ENCODE measurements at places on chromosomes 5 and 9. TPM values are rescaled to one million over a fixed set of nuclear protein-coding genes. Genes with fewer than 3 reads are reported as not detected.
A peak's percentile ranks its signal among the peaks of the same experiment; 100 is the strongest.

DNA sequence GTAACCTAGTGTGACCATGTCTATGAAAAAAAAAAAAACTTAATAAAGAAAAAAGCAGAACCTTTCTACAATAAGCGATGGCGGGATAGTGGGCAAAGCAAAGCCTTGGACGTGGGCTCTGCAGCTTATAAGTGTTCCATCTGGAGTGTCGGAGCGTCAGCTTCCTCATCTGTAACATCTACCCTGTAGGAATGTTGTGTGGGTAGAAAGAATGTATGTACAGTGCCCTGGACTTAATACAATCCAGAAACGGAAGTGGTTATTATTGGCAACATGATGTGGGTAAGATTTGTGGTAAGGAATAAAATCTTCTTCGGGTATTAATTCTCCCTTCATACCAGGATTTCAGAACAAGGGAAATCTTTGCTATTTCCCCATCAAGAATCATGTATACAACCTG, 66.5 kb downstream of the SEMA5A start:
- H3K27ac ChIP-seq: no peak overlapping the region
- H3K36me3 ChIP-seq: peaks cover 3% of the 10 kb centered on the region
- H3K4me3 ChIP-seq: no peak overlapping the region
- H3K4me1 ChIP-seq: peaks cover 9% of the 10 kb centered on the region
- peaks cover 3% of the 10 kb centered on the region for H3K27me3 ChIP-seq

GRCh38 chr5:59021837-59022514, 439.1 kb downstream of the RAB3C start:
- H3K4me3 ChIP-seq: no peak overlapping the region
- H3K36me3 ChIP-seq: no peaks in the 10 kb centered on the region
- H3K27ac ChIP-seq: no peak overlapping the region
- no peak for DNase-seq
- peaks cover 6% of the 10 kb centered on the region for H3K27me3 ChIP-seq

GRCh38 chr9:130458027-130458803, 13.5 kb downstream of the ASS1 start:
- peaks cover 6% of the 10 kb centered on the region for H3K4me1 ChIP-seq
- H3K27me3 ChIP-seq: peaks cover 8% of the 10 kb centered on the region
- no peaks in the 10 kb centered on the region for H3K36me3 ChIP-seq
- H3K4me3 ChIP-seq: no peak overlapping the region
- no peak for DNase-seq
- H3K27ac ChIP-seq: no peak overlapping the region

- no peak overlapping the region for H3K4me3 ChIP-seq
- H3K27ac ChIP-seq: no peak overlapping the region
- H3K36me3 ChIP-seq: no peaks in the 10 kb centered on the region
Observed at GRCh38 chr9:3244963-3245653, 280.7 kb downstream of the RFX3 start.

DNA sequence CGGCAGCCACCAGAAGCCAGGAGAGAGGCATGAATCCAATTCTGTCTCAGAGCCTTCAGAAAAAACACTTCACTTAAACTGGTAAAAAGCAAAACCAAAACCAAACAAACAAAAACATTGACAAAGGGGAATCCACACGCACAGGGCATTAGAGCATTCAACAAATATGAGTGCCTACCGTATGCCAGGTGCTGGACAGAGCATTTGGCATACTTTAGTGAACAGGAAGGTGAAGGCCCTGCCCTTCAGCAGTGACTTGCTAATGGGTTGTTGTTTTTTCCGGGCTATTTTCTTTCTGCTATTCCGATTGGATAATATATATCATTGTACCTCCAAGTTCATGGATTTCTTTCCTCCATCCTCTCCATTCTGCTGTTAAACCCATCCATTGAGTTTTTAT, 71.7 kb upstream of the RUFY1 start:
- DNase-seq: no peak
- peaks cover 3% of the 10 kb centered on the region for H3K27me3 ChIP-seq
- H3K4me3 ChIP-seq: no peak overlapping the region
- no peak overlapping the region for H3K27ac ChIP-seq
- peaks cover 11% of the 10 kb centered on the region for H3K4me1 ChIP-seq

DNA sequence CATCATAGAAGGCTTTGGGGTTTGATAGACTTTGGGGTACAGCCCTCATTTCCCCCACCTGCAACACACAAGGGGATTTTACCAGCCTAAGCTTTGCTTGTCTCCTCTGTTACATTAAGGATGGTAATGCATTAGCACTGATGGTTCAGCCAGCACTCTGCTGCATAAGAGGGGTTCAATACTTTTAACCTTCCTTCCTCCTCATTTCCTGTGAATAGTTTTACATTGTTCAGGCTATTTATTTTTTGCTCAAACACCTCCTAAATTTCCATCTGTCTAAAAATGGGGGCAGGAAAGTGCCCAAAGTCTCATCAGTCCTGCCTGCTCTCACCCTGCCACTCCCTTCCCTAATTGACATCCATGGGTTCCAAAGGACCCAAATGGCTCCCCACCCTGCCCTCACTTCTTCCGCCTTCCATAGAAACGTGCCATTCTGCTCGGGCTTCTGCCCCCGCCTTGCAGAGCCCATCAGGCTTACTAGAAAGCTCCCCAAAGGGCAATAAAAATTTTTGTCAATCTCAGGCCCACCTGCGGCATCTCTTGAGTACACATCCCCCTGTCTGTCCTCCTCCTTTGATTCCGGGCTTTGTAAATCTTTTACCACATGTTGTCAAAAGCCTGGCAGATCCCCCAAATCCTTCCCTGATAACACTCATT, 239.5 kb upstream of the SLC24A2 start:
- peaks cover 5% of the 10 kb centered on the region for H3K27me3 ChIP-seq
- DNase-seq: no peak
- peak overlapping the region; percentile 99 for H3K27ac ChIP-seq
- H3K36me3 ChIP-seq: no peaks in the 10 kb centered on the region
- H3K4me3 ChIP-seq: peak overlapping the region; percentile 48

GRCh38 chr9:117546894-117547678, 132.2 kb upstream of the ASTN2 start:
- no peaks in the 10 kb centered on the region for H3K36me3 ChIP-seq
- H3K4me3 ChIP-seq: no peak overlapping the region
- peak overlapping the region; percentile 79 for H3K27ac ChIP-seq
- no peaks in the 10 kb centered on the region for H3K27me3 ChIP-seq
- peak; percentile 38 for DNase-seq

DNA sequence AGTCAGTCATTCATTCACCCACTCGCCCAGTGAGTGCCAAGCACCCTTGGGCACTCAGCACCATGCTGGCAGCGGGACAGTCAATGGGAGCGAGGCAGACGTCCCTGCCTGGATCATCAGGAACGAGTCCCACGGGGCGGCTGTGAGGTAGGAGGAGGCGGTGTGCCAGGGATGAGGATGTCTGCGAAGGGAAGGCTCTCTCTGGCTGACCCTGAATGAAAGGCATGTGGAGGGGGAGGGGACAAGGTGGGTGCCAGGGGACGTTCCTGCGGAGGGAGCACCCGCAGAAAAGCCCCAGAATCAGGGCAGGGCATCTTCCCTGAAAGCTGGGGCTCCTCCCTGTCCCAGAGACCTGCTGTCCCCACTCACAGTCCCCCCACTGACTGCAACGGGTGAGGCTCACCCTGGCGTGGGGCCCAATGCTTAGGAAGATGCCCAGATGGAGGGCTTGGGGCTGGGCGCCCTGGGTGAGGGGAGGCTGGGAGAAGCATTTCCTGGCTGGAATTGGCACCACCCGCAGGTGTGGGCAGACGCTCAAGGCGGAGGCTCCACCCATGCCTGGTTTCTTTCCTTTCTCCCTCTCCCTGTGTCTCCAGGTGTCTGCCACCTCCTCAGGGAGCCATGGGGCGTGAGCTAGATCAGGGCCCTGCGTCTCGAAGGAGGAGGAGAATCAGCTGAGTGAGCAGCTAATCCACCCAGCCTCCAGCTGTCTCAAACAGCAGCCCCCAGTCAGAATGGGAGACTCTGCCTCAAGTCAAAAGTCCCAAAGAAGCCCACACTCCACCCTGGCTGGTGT, 179.0 kb upstream of the PPP1R26 start:
- no peak for DNase-seq
- H3K36me3 ChIP-seq: no peaks in the 10 kb centered on the region
- H3K27me3 ChIP-seq: peaks cover 7% of the 10 kb centered on the region
- no peak overlapping the region for H3K4me3 ChIP-seq

DNA sequence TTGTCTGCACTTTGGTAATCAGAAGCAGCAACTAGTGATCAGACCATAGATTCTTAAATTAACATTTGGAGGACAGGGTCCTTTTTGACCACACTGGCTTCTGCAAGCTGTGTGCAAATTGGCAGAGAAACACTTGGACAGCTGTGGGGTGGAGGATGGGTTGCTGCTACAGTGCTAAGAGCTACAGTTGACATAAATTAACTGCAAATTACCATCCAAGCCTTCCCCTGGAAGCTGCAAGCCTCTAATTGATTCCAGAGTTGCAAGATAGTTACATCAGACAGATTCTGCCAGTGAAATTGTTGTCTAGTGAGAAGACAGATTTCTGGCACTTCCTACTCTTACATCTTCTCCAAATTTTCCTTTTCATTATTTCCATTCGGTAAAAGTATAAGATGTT, 517.7 kb downstream of the DIRAS2 start:
- no peak overlapping the region for H3K27ac ChIP-seq
- H3K4me1 ChIP-seq: no peaks in the 10 kb centered on the region
- no peaks in the 10 kb centered on the region for H3K36me3 ChIP-seq
- no peak for DNase-seq
- no peaks in the 10 kb centered on the region for H3K27me3 ChIP-seq

DNA sequence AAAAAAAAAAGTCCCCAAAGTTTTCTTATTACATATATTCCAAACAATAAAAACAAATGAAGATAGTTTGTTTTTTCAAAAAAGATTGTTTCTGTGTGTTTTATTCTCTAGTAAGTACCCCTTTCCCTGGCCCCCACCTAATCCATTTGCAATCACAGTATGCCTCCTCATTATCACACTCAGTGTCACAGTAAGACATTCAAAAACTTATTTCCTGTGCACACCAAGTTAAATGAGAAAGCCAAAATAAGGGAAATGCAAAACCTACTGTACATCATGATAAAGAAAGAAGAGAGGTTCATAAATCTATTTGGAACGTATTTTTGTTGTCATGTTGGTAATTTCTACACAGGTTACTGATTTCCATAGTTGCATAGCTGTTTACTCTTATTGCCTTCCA, 62.3 kb downstream of the ST8SIA4 start:
- H3K27me3 ChIP-seq: no peaks in the 10 kb centered on the region
- DNase-seq: no peak
- peaks cover 12% of the 10 kb centered on the region for H3K4me1 ChIP-seq
- H3K27ac ChIP-seq: peak overlapping the region; percentile 50
- H3K4me3 ChIP-seq: no peak overlapping the region

- peaks cover 6% of the 10 kb centered on the region for H3K4me1 ChIP-seq
- peaks cover 2% of the 10 kb centered on the region for H3K36me3 ChIP-seq
- no peak overlapping the region for H3K4me3 ChIP-seq
- peaks cover 2% of the 10 kb centered on the region for H3K27me3 ChIP-seq
- H3K27ac ChIP-seq: no peak overlapping the region
Observed at GRCh38 chr5:154674029-154674428, 81.1 kb upstream of the LARP1 start.

GRCh38 chr5:135306557-135306956, 92.5 kb downstream of the MACROH2A1 start:
- peaks cover 2% of the 10 kb centered on the region for H3K27me3 ChIP-seq
- no peak overlapping the region for H3K4me3 ChIP-seq
- DNase-seq: no peak
- no peaks in the 10 kb centered on the region for H3K36me3 ChIP-seq
- no peak overlapping the region for H3K27ac ChIP-seq

DNA sequence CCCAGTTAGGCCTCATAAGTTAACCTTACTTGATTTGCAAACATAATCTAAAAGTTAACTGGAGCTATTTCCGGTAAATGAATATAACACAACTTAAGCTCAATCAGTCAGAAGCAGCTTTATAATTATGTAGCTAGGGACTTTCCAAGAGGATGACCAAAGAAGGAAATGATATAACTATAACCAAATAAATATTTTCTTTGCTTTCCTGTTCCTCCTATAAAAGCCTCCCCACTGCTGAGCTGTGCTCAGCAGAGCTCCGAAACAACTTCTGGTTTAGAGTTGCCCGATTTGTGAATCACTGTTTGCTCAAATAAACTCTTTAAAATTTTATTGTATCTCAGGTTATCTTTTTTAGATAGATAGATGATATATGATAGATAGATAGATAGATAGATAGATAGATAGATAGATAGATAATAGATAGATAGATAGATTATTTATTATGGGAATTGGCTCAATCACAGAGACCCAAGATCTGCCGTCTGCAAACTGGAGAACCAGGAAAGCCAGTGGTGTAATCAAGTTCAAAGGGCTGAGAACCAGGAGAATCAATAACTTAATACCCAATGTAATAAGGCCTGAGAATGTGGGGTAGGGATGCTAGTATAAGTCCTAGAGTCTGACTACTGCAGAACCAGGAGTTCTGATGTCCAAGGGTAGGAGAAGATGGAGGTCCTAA, 19.3 kb upstream of the TMEM161B start:
- H3K4me1 ChIP-seq: no peaks in the 10 kb centered on the region
- no peak overlapping the region for H3K27ac ChIP-seq
- no peaks in the 10 kb centered on the region for H3K36me3 ChIP-seq
- no peak overlapping the region for H3K4me3 ChIP-seq

DNA sequence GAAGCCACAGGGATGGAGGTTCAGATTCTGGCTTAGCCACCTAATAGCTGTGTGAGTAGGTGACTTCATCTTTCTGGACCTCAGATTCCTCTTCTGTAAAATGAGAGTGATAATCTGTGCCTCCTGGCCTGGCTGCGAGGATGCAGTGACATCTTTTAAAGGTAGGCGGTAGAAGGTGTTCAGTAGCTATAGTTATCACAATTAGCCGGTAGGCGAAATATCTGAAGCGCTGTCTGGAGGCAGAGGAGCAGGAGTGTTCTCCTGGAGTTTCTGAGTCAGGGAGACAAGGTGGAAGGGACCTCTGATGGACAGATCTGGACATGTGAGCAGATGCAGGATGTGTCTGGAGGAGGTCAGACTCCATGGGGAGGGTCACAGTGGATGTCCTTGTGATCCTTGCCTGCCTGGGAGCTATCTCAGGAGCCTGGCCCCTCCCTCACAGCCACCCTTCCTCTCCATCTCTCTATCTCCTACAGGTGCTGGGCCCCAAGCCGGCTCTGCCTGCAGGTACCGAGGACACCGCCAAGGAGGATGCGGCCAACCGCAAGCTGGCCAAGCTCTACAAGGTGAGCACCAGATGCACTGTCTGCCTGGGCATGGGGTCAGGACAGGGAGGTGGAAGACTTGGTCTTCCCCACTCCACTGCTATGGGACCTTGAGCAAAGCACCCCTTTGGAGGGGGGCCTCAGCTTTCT, 45.6 kb downstream of the GSN start:
- peaks cover 46% of the 10 kb centered on the region for H3K36me3 ChIP-seq
- H3K4me1 ChIP-seq: no peaks in the 10 kb centered on the region
- no peak overlapping the region for H3K27ac ChIP-seq
- no peak for DNase-seq

- H3K4me3 ChIP-seq: no peak overlapping the region
- no peak for DNase-seq
- no peaks in the 10 kb centered on the region for H3K27me3 ChIP-seq
- no peaks in the 10 kb centered on the region for H3K36me3 ChIP-seq
- H3K4me1 ChIP-seq: no peaks in the 10 kb centered on the region
Observed at GRCh38 chr5:55188656-55189540, 15.9 kb upstream of the CDC20B start.

The SLC36A2 gene
- total RNA-seq: not detected

The SPOCK1 gene
- 8.7 TPM for total RNA-seq

The PCDHB10 gene
- 10.3 TPM for total RNA-seq

The SOHLH1 gene
- 0.18 TPM for total RNA-seq

The INSYN2B gene
- total RNA-seq: 4.5 TPM

The CD274 gene
- 0.56 TPM for total RNA-seq

The PCDHA9 gene
- total RNA-seq: 1.7 TPM

The UIMC1 gene
- total RNA-seq: 40.9 TPM

The ELAVL2 gene
- 10.3 TPM for total RNA-seq

The PCSK1 gene
- total RNA-seq: 0.41 TPM

All from endothelial cell (in vitro differentiated cells).